ENCODE measurements at places on chromosomes 16 and 17.

- no peak for DNase-seq
Measured at GRCh38 chr17:43437756-43438155, 39.0 kb downstream of the ARL4D start.

- no peak for DNase-seq
Measured at GRCh38 chr17:31695456-31696090, 163.5 kb downstream of the COPRS start.

DNA sequence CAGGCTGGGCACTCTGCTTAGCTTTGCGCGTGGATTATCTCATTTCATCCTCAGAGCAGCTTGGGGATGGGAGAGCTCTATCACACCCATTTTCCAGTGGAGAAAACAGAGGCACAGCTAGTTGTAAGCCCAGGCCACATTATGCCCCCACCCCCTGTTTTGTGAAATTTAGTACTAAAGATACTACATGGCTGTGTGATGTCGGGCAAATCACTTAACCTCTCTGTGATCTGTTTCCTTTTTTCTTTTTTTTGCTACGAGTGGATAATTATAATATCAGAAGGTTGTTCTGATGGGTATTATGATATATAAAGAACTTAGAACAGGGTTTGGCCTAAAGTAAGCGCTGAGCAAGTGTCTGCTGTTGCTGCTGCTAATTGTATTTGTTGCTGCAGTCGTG, 41.6 kb downstream of the ABAT start:
- DNase-seq, result no peak

DNA sequence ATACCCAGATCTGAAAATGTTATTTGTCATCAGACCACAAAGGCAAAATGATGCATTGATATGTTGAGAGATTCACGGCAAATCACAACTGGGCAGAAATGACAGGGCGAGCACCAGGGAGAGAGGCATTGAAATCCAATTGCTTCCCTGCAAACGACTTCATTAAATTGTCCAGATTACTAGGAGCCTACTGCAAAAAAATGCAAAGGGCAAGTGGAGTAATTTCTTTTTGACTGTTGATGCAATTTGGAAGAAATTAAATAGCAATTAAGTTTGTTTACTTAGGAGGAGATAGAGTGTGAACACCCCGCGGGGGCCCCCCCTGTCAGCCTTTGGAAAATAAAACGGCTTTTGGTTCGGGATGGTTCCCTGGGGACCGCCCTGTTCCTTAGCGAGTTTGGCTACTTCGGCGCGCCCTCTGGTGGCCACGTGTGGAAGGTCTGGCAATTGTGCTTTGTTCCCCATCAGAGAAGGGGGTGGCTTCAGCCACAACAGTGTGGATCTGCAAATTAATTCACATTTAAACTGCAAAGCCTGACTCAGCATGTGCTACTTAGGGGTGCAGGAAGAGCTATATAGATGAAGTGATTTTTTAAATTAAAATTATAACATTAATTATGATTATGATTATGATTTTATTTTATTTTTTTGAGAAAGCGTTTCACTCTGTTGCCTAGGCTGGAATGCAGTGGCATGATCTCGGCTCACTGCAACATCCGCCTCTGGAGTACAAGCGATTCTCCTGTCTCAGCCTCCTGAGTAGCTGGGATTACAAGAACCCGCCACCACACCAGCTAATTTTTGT, 14.5 kb upstream of the TMC7 start:
- peak; percentile 89 for DNase-seq

DNA sequence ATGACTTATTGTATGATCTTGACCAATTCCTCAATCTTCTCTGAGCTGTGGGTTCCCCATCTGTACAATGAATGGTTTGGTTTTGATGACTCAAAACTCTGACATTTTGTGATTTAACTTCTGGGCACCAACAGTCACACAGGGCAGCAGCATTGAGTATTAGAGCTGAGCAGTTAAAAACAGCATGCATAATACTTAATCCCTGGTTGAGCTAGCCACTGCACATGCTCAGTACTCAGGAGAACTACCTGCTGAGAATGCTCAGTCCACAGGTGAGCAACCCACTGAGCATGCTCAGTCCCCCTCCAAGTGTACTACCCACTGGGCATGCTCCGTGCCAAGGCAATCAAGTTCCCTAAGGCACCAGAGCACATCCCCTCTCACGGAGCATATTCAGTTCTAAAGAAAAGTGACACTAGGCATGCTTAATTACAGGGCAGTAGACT, 68.7 kb downstream of the AIPL1 start:
- no peak for DNase-seq

DNA sequence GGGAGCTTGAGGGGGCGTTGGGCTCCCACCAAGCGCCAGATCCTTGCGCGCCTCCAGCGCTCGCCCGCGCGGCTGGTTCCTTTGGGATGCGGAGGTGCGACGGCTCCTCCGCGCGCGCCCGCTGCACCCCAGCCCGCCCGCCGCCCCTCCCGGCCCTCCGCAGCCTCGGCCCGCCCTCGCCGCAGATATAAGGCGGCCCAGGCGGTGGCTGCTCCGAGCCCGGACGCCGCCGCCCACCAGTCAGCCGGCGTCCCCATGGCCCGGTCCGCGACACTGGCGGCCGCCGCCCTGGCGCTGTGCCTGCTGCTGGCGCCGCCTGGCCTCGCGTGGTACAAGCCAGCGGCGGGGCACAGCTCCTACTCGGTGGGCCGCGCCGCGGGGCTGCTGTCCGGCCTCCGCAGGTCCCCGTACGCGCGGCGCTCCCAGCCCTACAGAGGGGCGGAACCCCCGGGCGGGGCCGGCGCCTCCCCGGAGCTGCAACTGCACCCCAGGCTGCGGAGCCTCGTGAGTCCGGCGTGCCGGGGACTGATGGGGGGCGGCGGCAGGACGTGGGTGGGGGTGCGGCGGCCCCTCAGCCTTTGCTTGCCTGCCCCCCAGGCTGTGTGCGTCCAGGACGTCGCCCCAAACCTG, at the start of gene NPB:
Gene NPB (plus strand): TSS at position 216 of the 630 bp plus-strand sequence. CDS start 40 bp downstream, at position 256.
- no peak for DNase-seq

DNA sequence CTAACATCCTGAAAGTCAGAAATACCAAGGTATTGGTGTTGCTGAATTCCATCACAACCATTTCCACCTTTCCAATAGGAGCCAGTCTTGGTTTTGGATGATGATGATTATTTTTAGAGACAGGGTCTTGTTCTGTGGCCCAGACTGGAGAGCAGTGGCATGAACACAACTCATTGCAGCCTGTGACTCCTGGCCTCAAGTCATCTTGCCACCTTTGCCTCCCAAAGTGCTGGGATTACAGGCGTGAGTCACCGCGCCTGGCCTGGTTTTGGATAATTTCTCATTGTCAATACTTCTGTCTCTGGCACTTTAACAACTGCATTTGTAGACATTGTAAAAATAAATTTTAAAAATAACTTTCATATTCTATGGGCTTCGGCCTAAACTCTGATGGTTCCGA, 22.6 kb downstream of the STAT5B start:
- DNase-seq, result no peak

DNA sequence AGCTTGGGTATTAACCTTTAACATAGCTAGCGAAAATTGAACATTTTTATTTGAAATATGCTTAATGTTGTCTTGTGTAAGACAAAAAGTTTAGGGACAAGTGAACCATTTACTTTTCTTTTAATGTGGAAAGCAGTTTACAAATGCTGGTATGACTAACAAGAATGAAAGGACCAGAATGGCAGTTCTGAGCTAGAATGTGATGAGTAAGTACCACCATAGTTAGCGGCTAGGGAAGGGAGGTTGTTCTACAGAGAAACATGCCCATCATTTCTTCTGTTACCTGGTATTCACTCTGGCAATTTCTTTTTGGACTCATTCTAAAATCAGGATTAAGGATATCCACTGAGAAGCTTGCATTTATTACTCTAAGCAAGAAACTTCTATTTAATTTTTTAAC, 121.1 kb downstream of the WWOX start:
- DNase-seq, result no peak

DNA sequence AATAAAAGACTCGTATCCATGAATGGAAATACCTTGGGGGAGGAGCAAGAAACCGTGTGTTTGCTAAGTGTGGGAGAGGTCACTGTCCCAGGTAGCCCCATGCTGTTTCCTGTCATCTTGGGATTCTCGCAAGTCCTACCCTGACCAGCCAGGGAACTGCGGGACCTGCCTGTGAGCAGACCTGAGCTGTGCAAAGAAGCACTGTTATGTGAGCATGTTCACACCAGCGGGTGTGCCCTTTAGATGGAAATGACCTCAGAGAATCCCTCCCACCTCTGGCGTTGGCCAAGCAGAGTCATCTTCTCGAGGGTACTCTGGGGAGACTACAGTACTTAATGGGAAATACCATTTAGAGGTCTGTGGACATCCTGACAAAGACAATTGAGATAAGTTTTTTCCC, 127.0 kb upstream of the MON1B start:
- DNase-seq, result no peak

DNA sequence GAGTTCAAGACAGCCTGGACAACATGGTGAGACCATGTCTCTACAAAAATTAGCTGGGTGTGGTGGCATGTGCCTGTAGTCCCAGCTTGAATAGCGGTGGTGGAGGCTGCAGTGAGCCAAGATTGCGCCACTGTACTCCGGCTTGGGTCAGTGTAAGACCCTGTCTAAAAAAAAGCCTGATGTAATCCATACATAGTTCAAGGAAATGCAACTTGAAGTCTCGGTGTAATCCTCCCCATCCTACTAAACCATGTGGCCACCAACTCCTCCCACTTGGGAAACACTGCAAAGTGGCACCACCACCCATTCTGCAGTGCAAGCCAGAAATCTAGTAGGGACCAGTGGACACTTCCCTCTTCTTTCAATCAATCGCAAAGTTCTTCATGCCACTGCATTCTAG, 5.4 kb upstream of the KPNB1 start:
- no peak for DNase-seq

- DNase-seq, result no peak
Measured at GRCh38 chr16:49010396-49010795, 271.2 kb downstream of the CBLN1 start.

- no peak for DNase-seq
Measured at GRCh38 chr17:43877451-43878155, 29.7 kb downstream of the MPP2 start.

GRCh38 chr16:52383640-52384292, 163.2 kb downstream of the TOX3 start:
- DNase-seq, result peak; percentile 55

- DNase-seq, result no peak
Measured at GRCh38 chr17:68782789-68783188, 172.4 kb downstream of the ABCA8 start.

- DNase-seq, result peak; percentile 35
Measured at GRCh38 chr17:13888056-13888609, 181.2 kb upstream of the COX10 start.

DNA sequence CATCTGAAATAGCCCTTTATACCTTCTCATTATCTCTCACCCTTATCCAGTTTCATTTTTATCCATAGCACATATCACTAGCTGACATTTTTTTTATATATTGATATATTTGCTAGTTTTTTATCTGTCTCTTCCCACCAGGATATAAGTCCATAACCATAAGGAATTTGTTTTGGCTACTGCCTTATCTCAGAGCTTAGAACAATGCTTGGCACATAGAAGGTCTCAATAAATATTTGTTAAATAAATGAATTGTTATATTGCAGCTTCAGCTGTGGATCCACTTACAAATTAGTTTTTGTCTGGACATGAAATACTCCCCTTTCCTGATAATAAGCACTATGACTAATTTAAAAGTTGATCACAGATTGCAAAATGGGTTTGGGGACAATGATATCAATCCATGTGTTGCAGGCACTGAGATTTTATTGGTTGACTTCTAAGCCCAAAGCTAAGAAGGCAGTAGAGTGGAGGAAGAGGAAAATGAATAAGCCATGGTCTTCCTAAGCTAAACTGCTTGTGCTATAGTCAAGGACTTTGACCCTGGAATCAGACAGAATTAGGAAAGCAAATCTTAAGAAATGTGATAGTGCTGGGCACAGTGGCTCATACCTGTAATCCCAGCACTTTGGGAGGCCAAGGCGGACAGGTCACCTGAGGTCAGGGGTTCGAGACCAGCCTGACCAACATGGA, 31.9 kb upstream of the YPEL2 start:
- no peak for DNase-seq

GRCh38 chr16:88561485-88562359, 8.5 kb upstream of the ZC3H18 start:
- DNase-seq, result no peak

GRCh38 chr16:65988024-65988595, 378.4 kb upstream of the CDH5 start:
- DNase-seq, result no peak
